ENCODE measurements at places on chromosomes 2 and 18.

- DNase-seq, result no peak
These were observed 268.4 kb upstream of the CDH19 start for GRCh38 chr18:66872277-66872676.

GRCh38 chr2:81481242-81481993 lies 1176.9 kb upstream of the LRRTM1 start:
- no peak for DNase-seq

- DNase-seq, result no peak
These were observed 359.2 kb upstream of the ID2 start for GRCh38 chr2:8322634-8323033.

- DNase-seq, result no peak
These were observed 25.7 kb upstream of the RIT2 start for GRCh38 chr18:43141208-43141607.

DNA sequence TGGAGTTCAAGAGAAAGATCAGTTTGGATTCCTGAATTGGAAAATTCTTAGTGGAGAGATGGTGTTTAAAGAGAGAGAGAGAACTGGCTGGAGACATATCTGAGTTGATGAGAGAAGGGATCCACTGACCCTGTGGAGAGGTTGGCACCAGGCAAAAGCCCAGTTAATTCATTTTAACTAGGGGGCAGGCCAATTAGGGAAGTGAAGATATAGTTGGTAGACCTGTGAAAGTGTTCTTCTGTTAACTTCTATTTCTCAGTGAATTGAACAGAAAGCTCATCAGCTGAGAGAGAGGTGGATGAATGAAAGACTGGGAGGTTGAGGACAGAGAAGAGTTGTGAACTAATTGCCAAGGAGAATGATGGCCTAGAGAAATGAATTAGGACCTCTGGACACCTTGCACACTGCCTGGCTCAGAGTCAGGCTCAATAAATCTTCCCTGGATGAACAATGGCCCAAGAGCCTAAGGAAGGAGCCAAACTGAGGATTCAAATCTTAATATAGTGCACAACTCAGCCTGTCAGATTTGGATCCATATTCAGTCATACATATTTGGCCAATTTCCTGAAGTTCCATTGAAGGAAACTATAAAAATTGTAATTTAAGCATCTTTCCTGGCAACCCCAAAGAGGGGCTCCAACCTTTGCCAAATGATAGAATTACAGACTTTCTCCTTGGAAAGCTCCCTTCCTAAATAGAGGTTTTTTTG lies 82.2 kb upstream of the RMDN2 start:
- DNase-seq, result no peak

DNA sequence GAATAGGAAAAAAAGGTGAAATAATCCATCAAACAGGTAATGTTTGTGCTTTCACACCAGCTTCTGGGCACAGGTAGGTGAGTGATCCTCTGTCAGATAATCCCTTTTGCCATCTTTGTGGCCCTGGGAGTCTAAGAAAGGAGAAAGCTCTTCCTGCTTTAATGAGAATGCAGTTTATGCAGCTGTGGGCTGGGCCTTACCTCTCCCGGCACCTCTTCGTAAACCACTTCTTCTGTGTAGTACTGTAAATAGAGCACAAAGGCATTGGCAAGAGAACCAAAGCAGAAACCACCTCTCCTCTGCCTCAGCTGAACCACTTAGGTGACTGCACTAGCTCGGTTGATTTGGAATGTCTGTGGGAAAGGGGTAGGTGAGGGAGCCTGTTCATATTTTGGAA lies 4.9 kb downstream of the NEB start:
- no peak for DNase-seq
